ENCODE measurements at places on chromosomes 12 and 14.

GRCh38 chr12:8636581-8636980 is 23.9 kb upstream of the AICDA start:
- DNase-seq = no peak

- no peak for DNase-seq
Observed at GRCh38 chr12:114812858-114813761, 129.1 kb upstream of the TBX3 start.

GRCh38 chr14:78005325-78005724 is 164.8 kb upstream of the NRXN3 start:
- no peak for DNase-seq

- DNase-seq = no peak
Observed at GRCh38 chr12:68113644-68114043, 45.9 kb downstream of the IFNG start.

GRCh38 chr12:52146089-52146821 is 45.6 kb downstream of the KRT80 start:
- DNase-seq = no peak

- DNase-seq = peak; percentile 7
Observed at GRCh38 chr14:91599994-91600393, 89.9 kb upstream of the PPP4R3A start.

DNA sequence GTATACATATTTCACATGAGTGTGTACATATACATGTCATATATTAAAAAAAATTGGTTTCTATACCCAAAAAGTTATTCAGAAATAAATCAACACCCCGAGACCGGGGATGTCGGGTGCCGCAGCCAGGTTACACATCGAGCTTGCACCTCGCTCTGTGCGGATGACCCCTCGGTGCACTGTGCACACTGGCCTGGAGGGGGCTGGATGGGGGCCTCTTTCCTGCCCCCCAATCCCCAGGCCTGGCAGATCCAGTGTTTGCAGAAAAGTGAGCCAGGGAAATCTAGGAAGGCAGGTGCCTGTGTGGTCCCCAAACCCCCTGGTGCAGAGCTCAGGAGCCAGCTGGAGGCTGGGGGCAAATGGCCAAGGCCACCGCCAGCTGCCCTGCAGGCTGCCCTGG is 27.1 kb upstream of the GPR68 start:
- no peak for DNase-seq

DNA sequence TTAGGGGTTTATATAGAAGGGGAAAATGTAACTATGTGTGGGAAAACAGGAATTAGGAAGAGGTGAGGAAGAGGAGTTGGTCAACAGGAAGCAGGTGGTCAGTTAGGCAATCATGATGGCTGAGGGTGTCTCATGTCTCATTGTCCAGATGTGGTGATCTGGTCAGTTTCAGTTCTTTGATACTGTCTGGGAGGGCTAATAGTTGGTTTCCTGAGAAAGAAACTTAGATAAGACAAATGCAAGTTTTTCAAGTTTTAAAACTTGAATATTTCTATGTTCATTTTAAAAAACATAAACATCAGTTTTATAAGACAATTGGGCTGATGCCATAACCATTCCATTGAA is 1121.8 kb upstream of the USP15 start:
- DNase-seq = no peak

DNA sequence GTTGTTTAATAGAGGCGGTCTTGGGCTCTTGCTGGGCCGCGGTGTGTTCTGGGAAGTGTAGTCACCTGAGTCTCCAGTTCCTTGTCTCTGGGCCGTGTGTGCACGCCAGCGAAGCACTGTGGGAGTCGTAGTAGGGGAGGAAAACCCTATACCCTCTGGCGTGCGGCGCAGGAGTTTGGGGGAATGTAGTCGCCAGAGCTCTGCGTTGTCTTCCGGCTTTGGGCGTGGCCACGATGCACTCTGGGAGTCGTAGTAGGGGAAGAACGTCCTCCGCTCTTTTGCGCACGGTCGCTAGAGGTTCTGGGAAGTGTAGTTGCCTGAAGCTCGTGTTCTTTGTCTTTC is 726 bp upstream of the ZNF140 start:
- DNase-seq = peak; percentile 100

- DNase-seq = no peak
Observed at GRCh38 chr12:109797905-109798669, 35.1 kb downstream of the TRPV4 start.

DNA sequence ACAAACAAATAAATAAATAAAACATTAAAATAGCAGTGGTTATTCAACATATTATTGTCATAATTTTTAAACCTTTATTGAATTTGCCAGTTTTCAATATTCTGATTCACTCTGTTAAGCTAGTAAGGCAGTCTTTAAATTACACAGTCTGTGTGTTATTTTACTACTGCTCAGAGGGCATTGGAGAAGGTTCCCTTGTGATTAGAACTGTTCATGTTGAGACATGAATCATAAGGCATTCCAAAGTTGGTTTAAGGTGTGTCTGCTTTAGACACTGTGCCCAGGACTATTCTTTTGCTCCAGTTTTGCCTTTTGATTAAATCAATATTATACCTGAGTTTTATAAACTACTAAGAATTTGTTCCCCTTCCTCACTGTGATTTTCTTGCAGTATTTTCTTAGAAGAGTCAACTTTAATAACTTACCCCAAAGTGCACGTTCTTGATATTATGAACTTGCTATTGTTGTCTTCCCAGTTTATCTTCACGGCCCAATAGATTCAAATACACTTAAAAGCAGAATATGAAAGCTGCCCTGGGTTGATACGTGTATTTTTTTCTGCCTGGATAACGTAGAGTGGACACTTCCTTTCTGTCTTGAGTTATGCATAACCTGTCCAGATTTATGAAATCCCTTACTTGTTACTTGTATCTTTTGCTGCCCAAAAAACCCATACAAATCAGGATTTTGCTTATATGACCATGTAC is 105.3 kb upstream of the BCAT1 start:
- DNase-seq = no peak

- DNase-seq = no peak
Observed at GRCh38 chr14:51872396-51872795, 12.0 kb downstream of the GNG2 start.

GRCh38 chr12:95788637-95789036 is 1.9 kb downstream of the NTN4 start:
- no peak for DNase-seq

Data from fibroblast of upper back skin (primary cell).